ENCODE measurements at places on chromosomes 13 and 19.
A peak's percentile ranks its signal among the peaks of the same experiment; 100 is the strongest.

DNA sequence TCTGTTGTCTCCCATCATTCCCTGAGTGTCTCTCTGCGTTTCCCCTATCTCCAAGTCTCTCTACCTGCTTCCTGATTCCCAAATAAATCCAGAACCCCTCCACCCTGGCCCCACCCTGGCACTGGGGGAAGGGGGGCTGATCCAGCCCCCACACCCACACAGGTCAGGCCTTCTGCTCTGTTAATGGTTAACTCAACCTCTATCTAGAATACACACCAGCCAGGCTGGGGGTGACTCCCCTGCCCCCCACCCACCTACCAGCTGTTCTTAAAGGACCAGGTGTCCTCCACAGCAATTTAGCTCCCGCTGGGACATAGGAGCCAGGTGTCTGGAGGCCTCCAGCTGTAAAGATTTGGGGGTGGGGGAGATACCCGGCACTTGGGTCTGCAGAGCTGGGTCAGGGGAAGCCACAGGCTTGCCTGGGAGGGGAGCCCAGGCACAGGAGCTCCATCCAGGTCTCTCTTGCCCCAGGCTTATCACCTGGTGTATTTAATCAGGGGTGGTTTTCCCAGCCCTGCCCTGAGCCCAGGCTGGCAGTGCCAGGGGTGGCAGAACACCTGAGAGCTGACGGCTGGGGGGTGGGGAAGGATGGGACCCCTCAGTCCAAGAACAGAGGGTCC is 3.9 kb downstream of the IRF2BP1 start:
- DNase-seq = no peak

DNA sequence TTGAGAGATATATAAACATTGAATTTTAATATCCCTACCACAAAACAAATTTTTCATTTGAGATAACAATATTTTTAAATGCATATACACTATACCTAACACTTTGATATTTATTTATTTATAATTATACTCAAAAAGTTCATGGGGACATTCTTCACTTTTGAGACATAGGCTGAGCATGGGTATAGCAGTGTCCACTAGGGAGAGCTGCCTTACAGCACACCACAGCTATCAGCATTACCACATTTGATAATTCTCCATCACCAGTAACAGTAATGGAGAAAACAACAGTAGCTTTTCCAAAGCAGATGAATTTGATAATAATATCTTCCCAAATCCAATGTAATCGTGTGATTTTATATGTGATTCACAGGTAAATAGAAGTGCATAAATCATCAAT is 626.1 kb downstream of the DACH1 start:
- no peak for DNase-seq

DNA sequence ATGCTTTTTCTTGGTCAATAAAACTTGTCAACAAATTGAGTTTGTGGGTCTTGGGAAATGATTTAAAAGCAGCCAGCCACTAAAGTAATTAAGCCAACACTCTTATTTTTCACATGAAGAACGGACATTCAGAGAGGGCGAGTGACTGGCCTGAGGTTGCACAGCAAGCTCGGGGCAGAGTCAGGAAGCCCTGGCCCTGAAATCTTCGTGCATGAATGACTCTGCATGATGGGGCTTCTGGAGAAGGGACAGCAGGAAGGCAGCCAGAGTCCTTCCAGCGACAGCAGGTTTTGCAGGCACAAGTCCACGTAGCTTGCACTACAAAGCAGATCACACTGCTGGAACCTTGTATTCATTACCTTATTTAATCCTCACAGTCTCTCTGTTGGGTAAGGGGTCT is 232.5 kb downstream of the ZNF536 start:
- peak; percentile 66 for DNase-seq

DNA sequence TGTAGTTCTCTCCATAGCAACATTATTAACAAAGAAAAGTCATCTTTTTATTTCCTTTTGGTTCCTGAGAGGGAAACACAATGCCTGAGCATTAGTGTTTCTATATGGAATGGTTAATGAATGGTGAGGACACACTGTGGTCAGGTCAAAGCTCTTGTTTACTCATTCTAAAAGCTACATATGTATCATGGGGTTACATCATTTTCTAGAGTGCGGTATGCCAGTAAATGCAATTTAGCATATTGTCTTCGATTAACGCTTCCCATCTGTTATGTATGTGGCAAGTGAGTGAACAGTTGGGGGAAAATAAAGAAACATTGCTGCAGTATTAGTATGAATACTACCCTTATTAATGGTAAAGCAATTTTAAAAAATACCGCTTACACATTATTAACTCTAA is 1152.2 kb upstream of the SPRY2 start:
- no peak for DNase-seq

- DNase-seq = no peak
These were observed 4.2 kb upstream of the JSRP1 start for GRCh38 chr19:2260341-2260805.
